ENCODE measurements at places on chromosomes 3 and 15. TPM values are rescaled to one million over a fixed set of nuclear protein-coding genes. Genes with fewer than 3 reads are reported as not detected.

Gene GHRL
- 0.30 TPM for total RNA-seq

Gene PSTPIP1
- 1.5 TPM for total RNA-seq

DNA sequence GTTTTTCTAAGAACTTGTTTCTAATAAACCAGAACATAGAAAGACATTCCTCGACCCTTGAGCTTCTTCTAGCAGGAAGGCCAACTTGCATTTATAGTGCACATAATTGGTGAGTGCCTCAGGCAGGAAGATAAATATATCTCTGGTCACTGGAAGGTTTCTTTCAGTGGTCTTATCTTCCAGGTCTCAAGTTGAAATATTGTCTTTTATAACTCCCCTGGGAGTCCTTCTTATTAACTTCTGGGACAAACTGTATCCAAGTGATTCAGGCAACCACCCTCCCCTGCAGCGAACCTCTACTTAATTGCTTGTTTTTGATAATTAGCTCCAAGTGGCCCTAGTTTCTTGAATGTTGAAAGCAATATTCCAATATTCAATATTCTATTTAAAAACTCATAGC lies 346.8 kb upstream of the GOLIM4 start:
- no peak for DNase-seq

Gene CATSPER2
- 1.8 TPM for total RNA-seq

DNA sequence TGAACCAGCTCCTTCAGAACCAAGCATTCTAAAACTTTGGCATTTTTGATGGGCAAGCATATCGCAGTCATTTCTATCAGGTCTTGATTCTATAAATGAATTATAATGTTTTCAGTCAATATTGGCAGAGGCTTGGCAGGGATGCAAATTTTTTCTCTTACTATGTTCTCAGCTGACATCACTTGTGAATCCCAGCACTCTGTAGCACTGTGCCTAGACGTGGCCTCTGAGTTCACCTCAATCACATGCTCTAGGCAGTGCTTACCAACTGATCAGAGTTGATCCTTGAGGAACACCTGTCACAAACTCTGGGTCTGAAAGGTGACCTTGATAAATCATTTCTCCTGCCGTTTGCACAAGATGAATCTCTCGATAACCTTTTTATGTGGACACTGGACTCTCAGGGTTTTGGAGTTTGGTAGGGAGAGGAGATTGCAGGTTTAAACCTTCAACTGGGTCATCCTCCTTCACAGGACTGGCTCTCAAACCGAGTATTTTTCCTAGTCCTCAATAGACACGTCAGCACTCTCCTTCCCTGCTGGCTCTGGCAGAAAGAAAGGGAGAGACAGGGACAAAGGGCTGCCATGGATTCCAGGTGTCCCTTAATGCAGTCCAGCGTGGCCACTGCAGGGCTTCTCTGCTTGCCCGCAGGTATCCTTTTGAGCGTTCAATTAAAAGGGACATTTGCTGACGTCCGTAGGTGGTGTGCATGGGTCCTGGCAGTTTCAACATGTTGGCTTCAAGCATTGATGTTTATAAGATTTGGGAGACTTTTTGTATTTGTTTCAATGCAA lies 222.3 kb upstream of the CMC1 start:
- DNase-seq, result no peak

DNA sequence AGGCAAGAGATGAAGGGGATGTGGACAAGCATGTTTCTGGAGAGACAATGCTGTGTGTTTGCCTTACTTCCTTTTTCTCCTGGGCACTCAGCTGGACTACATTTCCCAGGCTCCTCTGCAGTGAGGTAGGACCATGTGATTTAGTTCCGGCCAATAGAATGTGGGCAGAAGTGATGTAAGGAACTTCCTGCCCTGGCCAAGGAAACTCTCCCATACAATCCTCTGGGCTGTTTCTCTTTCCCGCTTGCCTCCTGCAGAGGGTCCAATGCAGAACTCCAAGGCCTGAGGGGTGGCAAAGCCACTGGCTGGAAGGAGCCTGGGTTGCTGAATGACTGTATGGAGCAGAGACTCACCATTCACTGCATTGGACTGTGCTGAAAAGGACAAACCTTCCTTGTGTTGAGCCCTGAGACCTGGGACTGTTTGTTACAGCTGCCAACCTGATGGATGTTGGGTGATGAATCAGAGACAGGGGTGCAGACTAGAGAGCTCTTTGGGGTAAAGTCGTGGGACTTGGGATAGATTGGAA lies 82.7 kb upstream of the SLC6A6 start:
- DNase-seq, result no peak

Measured in left lobe of liver (tissue), 2 donors.